Glutamatergic neuron (in vitro differentiated cells): ENCODE measurements at places on chromosomes 3 and 15. TPM values are rescaled to one million over a fixed set of nuclear protein-coding genes. Genes with fewer than 3 reads are reported as not detected.

- DNase-seq: no peak
Measured at GRCh38 chr3:6526861-6527260, 334.1 kb upstream of the GRM7 start.

DNA sequence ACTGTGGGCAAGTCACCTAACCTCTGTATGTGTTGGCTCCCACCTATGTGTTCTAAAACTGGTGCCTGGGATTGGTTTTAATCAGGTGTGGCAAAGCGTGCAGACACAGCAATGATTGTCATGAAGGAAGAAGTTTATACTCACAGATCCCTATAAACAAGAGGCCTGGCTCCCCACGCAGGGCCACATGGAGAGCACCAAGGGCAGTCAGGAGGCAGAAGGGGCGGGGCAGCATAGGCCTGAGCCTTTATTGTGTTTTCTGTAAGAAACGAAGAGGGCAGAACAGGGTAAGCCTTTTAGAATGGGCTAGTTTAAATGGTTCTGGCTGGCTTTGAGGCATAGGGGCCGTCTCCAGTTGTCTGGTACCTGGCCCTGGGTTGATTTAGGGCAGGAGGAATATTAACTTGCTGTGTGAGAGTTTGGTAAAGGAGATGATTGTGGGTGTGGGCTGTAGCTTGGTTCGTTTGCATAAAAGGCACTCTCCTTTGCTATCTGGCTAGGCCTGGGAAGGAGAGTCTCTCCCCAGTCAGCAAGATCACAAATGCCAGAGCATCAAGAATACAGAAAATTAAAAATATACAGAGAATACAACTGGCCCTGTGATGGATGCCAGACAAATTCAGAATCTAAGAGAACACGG is 2.2 kb upstream of the FBXW12 start:
- DNase-seq: no peak

DNA sequence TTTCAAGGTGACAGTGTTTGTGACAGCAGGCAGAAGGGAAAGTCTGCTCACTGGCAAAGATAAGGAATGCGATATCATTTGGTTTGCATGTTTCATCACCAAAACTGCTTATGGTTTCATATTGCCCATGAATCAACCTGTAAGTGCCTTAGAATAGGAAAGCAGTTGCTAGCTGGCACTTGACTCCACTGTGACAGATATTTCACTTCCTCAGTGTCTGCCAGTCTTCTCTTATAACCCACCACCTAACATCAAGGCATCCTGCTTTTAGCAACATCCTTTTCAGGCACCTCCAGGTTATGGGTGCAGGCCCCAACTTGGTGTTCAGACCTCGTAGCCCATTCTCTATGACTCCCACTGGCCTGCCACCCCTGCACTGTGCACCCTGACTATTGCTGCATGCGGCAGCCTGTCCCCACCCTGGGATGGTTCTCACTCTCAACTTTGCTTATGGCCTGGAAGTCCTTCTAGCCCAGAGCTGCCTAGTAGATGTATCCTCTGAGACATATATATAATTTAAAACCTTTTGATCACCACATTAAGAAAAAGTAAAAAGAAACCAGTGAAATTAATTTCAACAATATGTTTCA is 154.4 kb upstream of the RARB start:
- DNase-seq: no peak

ALDH1L1 gene
- total RNA-seq: not detected

SOX2 gene
- 23.5 TPM for total RNA-seq

DNA sequence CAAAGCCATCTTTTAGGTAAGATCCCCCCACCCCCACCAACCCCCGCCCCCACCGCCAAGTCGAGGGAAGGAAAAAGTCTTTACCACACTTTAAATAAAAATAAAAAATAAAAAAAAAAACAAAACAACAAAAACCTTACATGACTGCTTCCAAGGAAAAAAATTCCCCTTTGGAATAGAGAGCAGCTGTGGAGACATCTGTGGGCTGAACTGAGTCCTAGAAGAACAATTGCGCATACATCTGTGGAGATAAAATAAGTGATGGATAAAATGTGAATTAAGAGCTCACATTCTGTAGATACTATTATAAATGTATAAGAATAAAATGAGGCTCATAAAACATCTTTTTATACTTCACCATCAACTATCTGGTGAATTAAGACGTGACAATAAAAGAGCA is 601.7 kb upstream of the AGTR1 start:
- DNase-seq: no peak

LIPC gene
- total RNA-seq: not detected

DNA sequence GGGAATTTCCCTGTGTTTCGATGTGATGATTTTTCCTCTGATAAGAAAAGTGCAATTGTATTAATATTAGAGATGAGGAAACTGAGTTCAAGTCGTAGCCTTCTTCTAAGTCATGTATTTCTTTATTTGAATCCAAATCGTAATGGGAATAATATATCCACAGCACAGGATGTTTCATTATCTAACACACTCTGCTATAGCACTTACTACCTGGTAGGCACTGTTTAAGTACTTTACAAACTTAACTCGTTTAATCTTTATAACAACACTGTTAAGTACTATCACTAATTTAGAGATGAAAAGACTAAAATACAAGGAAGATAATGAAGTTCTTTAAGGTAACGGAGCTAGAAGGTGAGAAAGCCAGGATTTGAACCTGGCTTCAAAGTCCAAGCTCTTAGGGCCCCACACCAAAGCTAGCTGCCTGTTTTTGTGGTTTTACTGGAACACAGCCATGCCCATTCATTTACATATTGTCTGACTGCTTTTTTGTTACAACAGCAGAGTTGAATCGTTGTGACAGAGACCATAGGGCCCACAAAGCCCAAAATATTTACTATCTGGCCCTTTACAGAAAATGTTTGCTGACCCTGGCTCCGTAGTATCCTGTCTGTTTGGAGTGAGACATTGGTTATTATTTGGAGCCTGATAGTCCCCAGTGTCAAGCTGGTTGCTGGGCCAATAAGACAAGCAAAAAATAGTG is 9.6 kb upstream of the ATP13A3 start:
- no peak for DNase-seq

- no peak for DNase-seq
Measured at GRCh38 chr3:38640661-38641452, 8.6 kb downstream of the SCN5A start.

- no peak for DNase-seq
Measured at GRCh38 chr3:172279191-172279640, 169.0 kb downstream of the GHSR start.

- no peak for DNase-seq
Measured at GRCh38 chr3:188722963-188723362, 448.8 kb upstream of the TPRG1 start.

- no peak for DNase-seq
Measured at GRCh38 chr3:158668506-158668905, 3.9 kb downstream of the LXN start.

DNA sequence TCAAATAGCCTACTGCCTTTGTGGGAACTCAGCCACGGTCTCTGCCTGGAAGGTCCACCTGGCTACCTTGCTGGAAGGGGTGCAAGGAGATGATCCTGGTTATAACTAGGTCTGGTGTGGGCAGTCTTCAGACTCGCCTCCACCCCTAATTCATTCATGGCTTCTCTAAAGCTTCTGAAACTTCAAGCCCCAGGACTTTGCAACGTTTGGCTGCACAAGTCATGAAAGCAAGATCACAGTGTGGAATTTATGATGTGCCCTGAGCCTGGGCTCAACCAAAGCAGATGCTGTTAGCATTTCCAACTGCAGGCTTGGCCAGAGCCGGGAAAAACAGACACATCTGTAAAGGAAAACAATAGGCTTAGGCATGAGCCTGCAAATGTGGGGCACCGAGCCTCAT is 200.4 kb upstream of the WNT5A start:
- no peak for DNase-seq

DNA sequence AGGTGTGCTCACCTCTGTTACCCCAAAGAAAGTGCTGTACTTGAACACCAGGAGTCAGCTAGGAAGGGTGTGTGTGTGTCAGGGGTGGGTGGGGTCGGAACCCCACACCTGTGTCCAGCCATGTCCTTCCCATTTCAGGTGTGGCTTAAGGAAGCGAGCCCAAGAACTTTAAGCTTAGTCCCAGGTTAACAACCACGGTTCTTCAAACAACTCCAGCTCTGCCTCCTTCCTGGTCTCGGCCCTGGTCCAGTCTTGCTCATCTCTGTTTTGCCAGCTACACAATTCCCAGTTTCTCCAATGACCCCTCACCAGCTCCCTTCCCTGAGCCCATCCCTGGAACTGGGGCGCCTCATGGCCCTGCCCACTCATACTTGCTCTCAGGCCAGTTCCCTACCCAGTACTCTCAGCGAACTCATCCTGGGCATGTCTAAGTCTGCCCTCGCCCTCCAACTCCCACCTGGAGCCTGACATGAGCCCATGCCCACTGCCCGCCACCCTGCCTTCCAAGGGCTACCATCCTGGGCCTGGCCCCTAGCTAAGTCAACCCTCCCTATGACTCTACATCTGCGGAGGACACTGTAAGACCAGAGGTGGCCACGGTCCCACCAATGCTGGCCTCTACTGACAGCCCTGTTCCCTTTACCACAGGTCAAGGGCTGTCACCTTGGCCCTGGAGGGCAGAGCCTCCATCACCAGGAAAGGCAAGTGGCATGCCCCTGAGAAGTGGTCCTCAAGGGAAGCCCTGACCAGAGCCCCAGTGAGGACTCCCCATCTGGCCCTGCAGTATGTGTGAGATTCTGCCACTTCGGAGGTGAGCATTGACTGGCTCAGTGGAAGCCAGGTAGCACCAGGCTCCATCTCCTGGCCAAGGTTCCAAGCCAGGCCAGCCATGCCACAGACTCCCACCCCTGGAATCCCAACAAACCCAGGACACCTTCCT is 9.2 kb downstream of the POC1A start:
- no peak for DNase-seq

DNA sequence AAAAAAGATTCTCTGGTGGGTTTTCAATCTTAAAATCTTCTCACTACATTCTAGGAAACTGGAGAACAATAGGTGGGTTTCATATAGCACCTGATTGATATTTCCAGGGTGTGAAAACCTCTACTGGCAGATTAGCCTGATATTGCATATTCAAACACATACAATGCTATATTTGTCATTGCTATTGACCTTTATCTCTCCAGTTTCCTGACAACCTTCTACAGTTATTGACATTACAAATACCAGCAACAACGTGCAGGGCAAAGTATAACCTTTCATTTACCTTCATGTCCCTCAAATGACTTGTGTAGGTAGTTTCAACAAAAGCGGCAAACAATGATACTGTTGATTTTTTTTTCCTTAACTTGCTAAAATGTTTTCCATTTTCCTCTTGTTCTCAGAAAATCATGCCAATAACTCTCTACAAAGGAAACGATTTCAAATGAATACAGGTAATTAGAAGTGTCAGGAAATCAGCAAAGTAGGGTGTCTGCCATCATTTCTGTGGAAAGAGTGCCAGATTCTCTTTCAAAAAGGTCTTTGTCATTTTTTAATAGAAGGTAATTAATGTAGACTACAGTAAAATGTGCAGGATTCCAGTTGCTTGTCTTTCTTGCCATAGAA is 72.6 kb upstream of the CDIN1 start:
- no peak for DNase-seq
